ENCODE measurements at places on chromosomes 16 and 17.

DNA sequence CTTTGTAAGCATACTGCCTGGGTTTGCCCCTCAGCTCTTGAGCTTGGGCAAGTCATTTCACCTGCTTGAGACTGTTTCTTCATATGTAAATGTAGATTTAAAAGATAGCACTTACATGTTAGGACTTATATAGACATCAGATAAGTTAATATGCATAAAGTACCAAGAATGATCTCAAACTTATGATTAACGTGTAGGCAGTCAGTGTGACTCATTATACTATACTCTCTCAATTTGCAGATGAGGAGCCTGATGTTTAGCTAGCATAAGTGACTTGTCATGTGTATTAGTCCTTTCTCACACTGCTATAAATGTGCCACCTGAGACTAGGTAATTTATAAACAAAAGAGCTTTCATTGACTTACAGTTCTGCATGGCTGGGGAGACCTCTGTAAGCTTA lies 690.5 kb downstream of the KCNJ2 start:
- no peak for DNase-seq

DNA sequence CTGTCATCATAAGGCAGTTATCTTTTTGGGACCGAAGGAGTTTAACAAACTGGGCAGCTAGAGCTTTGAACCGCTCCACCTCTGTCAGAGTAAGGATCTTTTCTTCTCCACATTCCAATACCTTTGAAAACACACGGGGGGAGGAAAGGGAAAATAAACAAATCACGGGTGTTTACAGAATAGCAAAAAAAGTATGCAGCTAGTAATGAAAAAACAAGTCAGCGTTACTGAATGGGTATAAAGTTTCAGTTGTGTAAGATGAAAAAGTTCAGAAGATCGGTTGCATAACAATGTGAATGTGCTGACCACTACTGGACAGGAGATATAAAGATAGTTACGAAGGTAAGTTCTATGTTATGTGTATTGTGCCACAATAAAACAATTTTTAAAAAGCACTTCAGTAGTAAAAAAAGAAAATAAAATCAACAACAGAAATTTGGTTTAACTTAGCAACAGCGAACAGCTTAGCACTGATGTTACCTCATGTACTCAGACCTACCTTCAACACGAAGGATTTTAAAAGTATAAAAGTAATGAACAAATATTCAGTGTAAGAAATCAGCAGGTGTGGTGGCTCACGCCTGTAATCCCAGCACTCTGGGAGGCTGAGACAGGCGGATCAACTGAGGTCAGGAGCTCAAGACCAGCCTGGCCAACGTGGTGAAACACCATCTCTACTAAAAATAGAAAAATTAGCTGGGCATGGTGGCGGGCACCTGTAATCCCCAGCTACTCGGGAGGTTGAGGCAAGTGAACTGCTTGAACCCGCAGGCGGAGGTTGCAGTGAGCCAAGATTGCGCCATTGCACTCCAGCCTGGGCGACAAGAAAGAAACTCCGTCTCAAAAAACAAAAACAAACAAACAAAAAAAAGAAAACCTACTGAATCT lies 34.3 kb downstream of the MARF1 start:
- DNase-seq, result no peak

DNA sequence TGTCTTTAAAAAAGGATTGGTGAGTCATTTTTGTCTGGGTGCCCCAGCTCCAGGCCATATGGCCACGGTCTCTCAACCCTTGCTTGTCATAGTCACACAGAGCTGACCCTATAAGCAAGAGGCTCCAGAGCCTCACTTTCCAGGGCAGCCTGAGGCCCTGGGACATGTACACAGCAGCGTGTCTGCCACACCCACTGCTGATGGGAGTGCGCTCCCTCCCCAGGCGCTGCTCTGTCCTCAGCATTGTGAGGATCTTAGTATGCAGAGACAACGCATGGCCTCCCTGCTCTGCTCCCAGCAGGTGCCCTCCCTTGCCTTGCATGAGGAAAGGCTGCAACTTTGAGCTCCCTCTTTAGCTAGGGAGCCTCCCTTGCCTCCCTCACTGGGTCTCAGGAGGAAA lies 80.8 kb upstream of the CRHR1 start:
- no peak for DNase-seq

DNA sequence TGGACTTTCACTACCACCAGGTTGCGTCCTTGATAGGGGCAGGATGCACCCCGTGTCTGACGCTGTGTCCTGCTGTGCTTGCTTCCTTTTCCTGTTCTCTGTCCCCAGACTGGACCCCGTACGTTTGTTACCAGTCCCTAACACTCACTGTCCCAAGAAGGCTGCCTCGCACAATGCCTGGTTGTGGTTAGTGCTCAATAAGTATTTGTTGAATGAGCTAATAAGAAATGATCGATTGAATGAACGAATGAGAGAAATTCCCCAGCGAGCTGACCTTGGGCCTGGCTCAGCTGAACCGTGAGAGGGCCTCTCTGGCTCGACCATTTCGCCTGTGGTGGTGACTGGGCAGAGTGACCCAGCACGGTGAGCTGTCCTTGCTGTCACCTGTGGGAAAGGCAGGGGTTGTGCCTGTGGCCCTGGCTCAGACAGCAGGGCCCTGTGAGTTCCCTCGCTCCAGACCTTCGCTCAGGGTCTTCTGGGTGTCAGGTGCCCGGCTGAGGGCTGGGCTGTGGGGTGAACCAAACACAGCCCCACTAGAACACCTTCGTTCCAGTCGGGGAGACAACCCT lies 20.9 kb downstream of the CMIP start:
- DNase-seq, result no peak

DNA sequence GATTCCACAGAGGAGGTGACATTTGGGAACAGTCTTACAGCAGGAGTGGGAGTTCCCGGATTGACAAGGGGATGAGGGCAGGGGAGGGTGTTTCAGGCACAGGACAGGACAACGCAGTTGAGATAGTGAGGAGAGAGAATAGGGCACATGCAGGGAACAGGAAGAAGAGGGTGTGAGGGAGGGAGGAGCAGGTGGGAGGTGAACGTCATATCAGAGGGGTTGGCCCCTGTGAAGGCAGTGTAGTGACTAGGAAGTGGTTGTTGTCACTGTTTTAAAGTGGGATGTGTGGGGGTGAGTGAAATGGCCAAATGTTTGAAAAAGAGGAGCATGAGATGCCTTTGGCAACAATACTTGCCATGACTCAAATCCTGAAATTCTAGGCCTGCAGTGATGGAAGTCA lies 12.2 kb downstream of the PRKCB start:
- DNase-seq, result no peak

DNA sequence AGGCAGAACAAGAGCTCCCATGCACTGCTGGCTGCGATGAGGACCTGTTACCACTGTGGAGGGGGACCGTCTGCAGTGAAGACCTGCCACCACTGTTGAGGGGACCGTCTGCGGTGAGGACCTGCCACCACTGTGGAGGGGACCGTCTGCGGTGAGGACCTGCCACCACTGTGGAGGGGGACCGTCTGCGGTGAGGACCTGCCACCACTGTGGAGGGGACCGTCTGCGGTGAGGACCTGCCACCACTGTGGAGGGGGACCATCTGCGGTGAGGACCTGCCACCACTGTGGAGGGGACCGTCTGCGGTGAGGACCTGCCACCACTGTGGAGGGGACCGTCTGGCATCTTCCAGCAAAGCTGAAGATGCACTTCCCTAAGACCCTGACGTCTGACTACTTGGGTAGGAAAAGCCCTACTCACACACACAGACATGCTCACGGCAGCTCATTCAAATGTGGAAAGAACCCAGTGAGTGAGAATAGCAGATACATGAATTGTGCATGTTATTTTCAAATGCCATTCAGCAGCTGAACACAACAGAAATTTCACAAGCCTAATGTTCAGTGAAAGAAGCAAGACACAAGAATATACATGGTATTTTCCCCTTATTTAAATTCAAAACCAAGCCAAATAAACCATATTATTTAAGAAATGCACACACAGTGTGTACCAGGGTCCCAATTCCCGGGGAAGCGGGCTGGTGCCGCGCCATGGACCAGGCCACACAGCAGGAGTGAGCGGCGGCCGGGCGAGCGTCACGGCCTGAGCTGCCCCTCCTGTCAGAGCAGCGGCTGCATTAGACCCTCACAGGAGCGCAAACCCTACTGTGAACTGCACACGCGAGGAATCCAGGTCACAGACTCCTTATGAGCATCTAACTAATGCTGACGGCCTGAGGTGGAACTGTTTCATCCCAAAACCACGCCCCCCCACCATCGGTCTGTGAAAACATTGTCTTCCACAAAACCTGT lies 64.2 kb upstream of the METRNL start:
- no peak for DNase-seq

- no peak for DNase-seq
Observed at GRCh38 chr17:12422651-12423050, 243.0 kb upstream of the MYOCD start.

DNA sequence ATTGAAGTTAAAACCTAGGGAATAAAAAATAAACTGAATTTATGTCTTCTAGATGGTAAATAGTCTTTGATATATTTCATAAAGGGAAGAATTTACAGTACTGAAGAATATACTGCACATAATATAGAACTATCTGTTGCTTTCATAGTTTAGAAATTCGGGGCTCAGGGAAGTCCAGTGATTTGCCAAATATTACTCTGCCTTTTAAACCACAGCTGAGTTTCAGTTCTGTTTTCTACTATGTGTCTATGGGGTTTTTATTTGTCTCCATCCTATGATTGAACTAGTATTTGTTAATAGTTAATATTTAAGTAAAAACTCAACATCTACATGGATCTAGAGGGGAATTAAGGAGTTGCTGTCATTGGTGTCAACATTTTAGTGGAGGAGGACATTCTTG lies 715.0 kb upstream of the CDH8 start:
- no peak for DNase-seq

DNA sequence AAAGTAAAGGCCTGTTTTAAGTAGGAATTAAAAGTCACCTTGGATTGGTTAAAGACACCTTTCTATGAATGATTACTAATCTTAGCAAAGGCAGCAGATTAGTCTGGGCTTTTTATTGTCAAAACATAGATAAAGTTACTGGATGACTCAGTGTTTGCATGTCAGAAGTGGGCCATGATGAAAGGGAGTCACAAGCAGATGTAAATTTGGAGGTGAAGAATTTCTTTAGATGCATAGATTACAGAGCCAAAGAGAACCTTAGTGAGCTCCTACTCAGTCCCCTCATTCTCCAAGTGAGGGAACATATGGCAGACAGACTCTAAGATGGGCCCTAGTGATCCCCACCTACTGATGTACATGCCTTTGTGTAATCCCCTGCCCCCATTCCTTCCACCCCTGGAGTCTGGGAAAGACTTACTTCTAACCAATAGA lies 124.5 kb downstream of the HS3ST3A1 start:
- DNase-seq, result no peak

- DNase-seq, result no peak
Observed at GRCh38 chr16:77430787-77431585, 3.8 kb downstream of the ADAMTS18 start.

DNA sequence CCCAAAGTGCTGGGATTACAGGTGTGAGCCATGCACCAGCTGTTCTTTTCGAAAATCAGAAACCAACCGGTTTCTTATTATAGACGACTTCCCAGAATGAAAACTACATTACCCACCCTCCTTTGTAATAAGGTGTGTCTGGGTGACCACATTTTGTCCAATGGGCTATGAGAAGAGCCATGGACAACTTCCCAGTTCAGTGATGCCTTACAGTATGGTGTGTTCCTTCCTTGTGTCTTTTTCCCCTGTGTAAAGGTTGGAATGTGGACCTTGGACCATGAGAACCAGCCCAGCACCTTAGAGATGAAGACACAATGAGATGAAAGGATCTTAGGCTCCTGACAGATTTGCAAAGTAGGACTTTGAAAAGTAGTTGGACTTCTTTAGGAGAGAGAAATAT lies 85.0 kb upstream of the ATF7IP2 start:
- DNase-seq, result no peak

GRCh38 chr17:8029121-8029520 lies 9.7 kb upstream of the ALOX15B start:
- DNase-seq, result no peak

GRCh38 chr16:72921620-72922019 lies 126.3 kb downstream of the ZFHX3 start:
- DNase-seq, result no peak

DNA sequence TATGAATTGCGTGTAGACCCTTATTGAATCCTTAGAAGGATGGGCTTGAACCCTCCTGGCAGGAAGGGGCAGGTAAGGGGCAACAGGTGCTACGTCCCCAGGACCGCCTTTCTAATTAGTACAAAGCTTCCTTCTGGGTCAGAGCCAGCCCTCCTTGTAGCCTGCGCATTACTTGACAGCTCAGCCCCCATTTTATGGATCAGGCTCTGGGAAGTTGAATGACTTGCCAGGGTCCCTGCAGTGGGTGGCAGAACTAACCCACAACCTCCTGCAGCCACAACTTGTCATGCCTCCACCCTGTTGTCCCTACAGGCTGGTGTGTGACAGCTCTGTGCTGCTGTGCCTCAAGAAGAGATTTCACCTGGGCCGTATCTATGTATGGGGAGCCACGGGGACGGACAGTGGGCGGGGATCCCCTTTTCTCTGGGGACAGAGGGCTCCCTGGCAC lies 2.7 kb downstream of the MYO15B start:
- DNase-seq, result no peak

DNA sequence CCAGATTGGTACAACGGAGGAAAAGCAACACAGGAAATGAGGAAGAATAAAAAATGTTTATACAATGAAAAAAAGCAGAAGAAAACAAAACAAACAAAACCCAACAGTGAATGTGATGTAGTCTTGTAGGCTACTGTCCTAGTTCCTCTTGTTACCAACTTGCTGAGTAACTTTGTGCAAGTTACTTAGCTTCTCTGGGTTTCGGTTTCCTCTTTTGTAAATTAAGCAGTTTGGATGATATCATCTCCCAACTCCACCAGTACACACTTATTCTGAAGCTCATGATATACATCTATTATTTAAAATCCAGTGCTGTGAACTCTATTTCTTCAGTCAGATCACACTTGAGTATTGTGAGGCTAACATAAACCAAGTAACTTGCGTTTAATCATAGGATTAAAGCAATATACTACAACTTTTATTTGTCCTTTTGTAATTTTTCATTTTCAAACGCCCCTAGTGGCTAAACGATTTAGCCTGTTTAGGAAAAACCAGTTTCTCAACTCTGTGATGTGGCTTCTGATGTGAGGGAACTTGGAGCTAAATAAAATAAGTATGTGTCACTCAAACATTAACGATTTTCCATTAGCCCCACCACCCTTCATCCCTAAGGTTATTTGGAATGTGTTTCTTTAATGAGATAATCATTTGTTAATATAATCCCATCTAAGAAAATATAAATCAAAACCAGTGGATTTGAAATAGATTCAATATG lies 1.4 kb upstream of the UNK start:
- DNase-seq, result no peak

DNA sequence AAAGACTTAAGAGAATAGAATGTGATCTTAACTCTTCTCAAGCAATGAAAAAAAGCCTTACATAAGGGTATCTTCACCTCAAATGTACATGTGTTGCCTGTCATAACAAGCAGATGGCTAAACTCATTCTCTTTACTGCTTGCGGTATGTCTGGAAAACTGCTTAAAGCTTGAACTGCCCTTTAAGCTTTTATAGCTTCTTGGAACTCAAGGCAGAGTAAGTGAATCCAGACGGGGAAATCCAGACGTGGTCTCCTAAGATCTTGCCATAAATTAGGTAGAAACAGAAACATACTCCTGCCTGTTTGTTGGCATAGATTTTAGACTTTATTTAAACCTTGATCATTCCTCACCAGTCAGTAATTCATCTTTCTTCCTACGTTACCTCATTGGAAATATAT lies 19.6 kb downstream of the CLUAP1 start:
- no peak for DNase-seq
